MM.1S (cell line): ENCODE measurements at places on chromosomes 5 and 9.

DNA sequence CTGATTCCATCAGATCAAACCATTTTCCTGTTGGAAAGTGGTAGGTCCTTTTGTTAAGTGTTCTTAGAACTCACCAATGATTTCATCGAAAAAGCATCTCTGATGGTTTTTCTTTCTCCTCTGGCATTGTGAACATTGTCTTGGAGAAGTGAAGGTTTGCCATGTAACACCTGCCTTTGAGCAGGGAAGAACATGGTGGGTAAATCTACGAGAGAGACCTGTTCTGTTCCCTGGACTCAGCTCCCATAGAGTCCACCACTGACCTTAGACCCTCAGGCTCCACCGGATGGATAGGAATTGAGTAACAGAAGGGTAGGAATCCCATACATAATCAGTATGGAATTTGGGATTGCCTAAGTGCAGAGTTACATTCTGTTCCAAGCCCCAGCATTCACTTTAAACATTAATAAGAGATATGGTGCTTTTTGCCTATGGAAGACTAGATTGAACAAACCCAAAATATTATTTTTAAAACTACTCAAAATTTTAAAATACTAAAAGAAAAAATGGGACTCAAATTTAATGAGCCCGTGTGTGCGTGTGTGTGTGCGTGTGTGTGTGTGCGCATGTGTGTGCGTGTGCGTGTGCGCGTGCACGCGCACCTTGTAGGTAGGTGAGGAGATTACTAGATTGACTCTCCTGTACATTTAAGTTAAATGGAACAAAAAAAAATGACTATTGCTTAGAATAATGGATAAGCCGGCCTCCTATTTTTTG lies 92.0 kb downstream of the C9orf152 start:
- no peak for DNase-seq

DNA sequence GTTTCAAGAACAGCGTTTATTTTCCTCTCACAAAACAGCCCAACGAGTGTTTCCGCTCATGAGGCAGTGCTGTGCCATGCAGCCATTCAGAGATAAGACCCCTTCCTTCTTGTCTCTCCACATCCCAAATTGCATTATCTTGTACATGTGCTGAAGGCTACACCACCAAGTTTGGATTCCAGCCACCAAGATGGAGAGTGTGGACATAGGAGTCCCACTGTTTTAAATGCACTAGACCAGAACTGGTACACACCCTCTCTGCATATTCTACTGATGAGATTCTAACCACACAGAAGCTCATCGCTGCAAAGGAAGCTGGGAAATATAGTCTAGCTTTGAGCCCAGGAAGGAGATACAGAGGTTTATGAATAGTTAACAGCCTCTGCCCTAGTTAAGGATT lies 509.4 kb downstream of the NFIB start:
- DNase-seq: no peak

GRCh38 chr5:136073714-136074529 lies 45.1 kb downstream of the TGFBI start:
- no peak for DNase-seq

DNA sequence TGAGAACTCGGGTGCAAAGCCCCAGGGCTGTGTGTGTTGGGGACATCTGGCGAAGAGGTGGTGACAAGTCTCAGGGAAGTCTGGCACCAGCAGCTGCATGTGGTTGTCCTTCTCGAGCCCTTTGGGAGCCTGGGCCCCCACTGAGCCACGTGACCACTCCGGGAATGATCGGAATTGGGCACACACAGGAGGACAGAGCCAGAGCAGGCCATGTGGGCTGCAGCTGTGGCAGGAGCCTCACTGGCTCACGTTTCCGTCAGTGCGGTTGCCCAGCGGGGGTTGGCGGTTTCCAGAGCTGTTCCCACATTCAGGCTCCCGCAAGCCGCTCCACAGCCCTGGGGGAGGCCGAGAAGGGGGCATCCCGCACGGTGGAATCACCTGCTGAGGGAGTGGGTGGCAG lies 6.8 kb upstream of the CEL start:
- DNase-seq: no peak

DNA sequence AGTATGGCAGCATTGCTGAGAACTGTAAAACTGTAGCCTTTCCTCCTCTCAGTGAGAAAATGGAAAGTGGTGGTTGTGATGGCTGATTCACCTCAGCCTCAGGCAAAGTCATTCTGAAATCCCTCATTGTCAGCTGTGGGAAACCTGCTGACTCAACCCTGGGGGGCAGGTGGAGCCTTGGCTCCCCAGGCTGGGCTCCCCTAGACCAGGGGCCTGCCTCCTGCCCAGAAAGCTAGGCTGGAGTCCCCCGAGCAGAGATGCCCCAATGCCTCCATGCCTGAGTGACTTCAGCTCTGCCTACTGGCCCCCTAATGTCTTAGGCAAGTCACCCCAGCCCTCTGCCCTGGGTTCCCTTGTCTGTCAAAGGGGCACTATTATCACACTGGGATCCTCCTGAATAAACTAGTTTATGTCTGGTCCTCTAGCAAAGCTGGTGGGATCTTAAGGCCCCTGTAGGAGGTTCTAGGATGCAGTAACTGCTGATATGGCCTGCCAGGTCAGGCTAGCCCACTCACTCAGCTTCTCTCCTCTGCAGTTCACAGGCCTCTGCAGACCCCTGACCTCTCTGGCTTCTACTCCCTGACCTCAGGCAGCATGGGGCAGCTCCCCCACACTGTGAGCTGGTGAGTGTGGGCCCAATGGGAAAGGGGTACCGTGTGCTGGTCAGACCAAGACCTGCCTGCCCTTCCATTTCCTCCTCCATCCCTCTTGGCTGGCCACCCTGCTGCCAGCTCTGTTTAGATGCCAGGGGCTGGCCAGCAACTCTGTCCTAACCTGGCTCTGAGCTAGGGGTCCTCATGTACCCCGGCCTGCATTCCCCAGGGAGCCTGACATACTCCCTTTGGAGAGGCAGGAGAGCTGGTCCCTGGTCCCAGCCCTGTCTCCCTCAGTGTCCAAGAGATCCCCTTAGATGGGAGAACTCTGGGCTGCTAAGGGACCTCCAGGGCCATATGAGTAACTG lies 24.2 kb downstream of the TCF7 start:
- peak; percentile 33 for DNase-seq

GRCh38 chr9:36820392-36820861 lies 213.6 kb downstream of the PAX5 start:
- no peak for DNase-seq

DNA sequence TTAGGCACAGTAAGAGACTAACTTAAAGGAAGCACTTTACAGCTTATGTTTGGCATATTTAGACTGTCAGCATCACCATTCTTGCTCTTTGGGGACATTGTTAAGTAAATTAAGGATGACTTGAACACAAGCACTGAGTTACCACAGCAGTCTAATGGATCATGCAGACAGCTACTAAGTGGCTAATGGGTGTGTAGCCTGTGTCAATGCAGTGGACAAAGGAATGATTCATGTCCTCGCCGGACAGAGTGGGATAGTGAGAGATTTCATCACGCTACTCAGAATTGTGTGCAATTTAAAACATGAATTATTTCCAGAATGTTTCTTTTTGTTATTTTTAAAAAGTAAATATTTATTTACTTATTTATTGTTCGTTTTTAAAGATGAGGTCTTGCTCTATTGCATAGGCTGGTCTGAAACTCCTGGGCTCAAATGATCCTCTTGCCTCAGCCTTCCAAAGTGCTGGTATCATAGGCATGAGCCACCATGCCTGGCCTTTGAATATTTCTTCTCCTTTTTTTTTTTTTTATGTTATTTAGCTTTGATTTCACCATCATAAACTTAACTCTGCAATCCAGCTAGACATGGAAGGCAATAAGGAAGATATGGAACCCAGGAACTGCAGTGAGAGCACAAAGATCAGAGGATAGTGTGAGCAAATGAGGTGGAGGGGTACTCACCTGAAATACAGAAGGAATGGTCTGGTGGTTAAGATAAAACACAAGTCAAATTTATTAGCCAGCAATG lies 53.0 kb upstream of the KLF4 start:
- DNase-seq: no peak

- no peak for DNase-seq
Measured at GRCh38 chr5:131996210-131997025, 15.0 kb downstream of the ACSL6 start.

- DNase-seq: no peak
Measured at GRCh38 chr5:178350361-178351220, 118.0 kb upstream of the PHYKPL start.
